ENCODE measurements at places on chromosomes 5 and 9. TPM values are rescaled to one million over a fixed set of nuclear protein-coding genes. Genes with fewer than 3 reads are reported as not detected.

- DNase-seq, result no peak
These were observed 487.1 kb upstream of the PIK3R1 start for GRCh38 chr5:67728326-67728890.

DNA sequence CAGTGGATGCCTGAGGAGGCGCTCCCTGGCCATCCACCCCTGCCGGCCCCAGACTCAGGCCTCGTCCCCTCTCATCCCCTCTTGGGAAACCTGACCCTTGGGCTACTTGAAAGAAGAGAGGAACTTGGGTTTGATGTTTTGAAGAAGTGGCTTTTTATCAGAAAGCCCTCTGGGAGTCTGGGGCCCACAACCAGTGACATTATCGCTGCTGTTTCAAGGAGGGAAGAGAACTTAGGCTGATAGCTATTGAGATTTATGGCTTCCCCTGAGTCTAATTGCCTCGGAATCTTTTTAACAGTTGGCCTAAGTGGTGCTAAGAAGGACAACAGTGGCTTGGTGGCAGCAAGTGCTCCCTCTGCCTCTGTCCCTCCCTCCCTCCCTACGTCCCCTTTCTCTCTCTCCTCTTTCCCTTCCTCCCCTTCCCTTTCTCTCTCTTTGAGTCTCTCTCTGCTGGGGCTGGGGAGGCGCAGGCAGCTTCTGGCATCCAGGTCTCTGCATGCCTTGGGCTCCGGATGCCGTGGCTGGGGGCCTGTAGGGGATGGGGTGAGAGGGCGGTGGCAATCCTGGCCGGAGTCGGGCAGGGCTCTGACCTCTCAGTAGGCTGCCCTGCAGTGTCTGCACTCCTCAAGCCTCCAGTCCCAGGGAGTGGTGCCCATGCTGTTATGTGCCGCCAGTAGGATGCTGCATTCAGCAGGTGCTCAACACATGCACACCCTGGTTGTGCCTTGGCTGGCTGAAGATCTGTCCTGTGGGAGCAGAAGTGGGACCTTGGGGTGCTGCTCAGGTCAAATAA is 49.6 kb upstream of the RXRA start:
- no peak for DNase-seq

GRCh38 chr9:120715389-120715924 is 1.2 kb upstream of the MEGF9 start:
- no peak for DNase-seq

DNA sequence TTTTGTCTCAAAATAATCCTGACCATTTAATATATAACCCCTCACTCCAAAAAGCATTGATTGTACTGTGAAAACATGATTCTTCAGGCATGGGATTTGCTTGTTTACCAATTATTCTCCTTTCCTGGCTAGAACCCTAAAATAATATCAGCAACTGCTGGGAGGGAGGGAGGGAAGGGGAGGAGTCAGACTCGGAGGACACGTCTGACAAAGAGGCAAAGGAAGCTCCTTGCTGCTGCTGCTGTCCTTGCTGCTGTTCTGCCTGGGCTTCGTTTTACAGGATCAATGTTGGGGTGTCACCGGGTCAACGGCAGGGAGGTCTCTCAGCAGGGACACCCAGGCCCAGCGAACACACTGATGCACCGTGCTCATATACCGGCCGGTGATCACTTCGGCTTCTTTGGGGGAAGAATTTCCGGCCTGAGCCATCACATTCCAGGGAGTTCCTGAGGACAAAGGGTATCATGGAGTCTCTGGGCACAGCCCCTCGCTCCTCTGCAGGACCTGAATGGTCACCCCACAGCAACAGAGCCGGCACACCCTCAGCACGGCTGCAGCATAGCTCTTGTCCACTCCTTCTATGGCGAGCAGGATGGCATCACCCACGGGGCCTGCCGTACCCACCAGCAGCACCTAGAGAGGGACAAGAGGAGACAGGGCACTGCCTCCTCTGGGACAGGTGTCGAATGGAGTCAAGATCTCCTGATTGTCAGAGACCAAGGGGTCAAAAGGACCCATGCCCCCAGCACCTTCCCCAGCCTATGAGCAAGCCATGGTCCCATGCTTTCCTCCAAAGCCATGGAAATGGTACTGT is 27.9 kb downstream of the MED10 start:
- no peak for DNase-seq

DNA sequence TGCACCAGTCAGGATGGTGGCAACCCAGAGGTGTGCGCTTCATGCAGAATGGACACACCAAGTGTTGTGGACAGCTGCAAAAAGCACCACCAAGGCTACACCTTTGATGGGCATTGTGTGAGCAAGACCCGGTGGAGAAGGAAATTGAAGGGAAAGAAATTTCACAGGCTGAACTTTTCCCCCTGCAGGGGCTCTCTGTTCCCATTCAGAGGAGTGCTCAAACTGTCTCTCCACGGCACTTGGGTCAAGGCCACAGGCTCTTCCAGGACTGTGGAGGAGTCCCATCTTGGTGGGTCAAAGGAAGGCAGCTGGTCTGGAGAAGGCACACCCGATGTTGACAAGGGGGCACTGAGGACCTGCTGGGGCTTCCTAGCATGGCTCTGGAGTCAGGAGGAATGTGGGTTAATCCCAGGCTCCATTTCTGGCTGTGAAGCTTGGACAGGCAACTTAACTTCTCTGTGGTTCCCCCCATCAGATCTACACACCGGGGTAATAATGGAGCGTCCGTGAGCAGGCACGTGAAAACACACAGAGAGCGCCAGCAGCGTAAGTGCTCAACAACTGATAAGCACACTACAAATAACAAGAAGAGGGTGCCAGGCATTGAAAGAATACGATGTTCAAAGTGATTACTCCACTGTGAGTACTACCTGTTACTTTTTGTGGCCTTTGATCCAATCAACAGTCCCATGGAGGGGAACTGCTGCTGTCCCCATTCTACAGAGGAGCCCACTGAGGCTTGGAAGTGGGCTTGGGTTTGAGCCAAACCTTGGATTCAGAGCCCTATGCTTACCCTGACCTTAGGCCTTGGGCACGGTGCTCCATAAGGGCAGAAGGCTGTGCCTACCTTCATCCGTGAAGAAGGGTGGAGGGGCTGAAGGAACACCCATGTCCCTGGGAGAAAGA is 34.2 kb upstream of the TIFAB start:
- no peak for DNase-seq

- DNase-seq, result no peak
These were observed 140.7 kb downstream of the C9orf50 start for GRCh38 chr9:129480227-129480626.

- DNase-seq, result no peak
These were observed 215.8 kb downstream of the MELK start for GRCh38 chr9:36788534-36788933.

- no peak for DNase-seq
These were observed 9.8 kb downstream of the FAM78A start for GRCh38 chr9:131266266-131267229.

DNA sequence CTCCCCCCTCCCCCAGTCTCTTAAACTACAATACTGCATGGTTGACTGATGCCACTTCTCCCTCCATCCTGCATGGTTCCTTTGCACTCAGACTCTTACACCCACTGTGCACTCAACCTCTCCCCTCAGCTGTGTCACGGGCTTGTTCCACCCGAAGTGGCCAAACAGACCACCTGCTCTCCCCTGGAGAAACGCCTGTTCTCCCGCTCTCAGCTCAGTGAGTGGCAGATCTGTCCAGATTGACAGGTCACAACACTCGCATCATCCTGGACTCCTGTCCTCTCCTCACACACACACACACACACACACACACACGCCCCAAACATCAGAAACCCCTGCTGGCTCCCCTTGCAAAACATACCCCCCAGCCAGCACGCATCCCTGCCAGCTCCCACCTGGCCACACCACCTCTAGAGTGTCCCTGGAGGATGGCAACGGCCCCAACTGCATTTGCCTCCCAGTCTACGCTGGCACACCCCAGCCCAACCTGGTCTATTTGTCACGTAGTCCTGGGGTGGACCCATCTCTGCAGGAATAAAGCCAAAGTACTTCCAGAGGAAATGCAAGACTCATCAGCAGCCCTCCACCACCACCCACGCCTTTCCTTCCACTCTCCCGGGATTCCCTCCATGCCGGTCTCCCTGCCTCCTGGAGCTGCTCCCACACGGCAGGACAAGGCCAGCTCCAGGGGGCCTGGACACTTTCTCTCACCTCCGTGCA is 2.9 kb downstream of the OR2V1 start:
- DNase-seq, result no peak

DNA sequence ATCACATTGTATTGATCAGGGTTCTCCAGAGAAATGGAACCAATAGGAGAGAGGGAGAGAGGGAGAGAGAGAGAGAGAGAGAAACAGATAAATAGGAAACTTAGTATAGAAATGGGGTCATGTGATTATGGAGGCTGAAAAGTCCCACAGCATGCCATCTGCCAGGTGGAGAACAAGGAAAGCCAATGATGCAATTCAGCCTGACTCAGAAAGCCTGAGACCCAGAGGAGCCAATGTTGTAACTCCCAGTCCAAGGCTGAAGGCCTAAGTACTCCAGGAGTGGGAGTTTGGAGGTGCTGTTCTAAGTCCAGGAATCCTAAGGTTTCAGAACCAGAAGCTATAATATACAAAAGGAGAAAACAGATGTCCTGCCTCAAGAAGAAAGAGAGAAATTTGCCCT is 48.4 kb upstream of the ISOC1 start:
- DNase-seq, result peak; percentile 25

- DNase-seq, result peak; percentile 68
These were observed 48.5 kb downstream of the NEK6 start for GRCh38 chr9:124306098-124306735.

DNA sequence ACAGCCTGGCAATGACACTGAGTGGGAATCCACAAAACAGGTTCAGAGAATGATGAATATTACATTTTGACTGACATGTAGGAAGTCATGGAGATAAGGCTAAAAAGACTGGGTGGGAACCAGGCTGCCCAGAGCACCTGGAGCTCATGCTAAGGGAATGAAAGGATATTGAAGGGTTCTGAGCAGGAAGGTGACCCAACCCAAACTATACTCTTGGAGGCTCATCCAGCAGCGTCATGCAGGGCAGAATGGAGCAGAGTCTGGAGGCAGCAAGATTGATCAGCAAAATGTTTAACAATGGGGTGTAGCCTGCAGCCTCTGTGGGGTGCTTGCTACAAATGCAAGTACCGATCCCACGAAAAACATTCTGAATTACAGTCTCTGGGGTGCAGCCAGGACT is 120.2 kb downstream of the PSD2 start:
- DNase-seq, result no peak

The DMAC1 gene
- 15.2 TPM for polyA plus RNA-seq

The PCDHA9 gene
- polyA plus RNA-seq, result not detected

The FAM78A gene
- 0.52 TPM for polyA plus RNA-seq

The PRXL2C gene
- polyA plus RNA-seq, result 6.6 TPM

The SLC6A19 gene
- polyA plus RNA-seq, result not detected

The MSMP gene
- polyA plus RNA-seq, result not detected

The CBY3 gene
- polyA plus RNA-seq, result not detected
